ENCODE measurements at places on chromosomes 12 and 14. TPM values are rescaled to one million over a fixed set of nuclear protein-coding genes. Genes with fewer than 3 reads are reported as not detected.

DNA sequence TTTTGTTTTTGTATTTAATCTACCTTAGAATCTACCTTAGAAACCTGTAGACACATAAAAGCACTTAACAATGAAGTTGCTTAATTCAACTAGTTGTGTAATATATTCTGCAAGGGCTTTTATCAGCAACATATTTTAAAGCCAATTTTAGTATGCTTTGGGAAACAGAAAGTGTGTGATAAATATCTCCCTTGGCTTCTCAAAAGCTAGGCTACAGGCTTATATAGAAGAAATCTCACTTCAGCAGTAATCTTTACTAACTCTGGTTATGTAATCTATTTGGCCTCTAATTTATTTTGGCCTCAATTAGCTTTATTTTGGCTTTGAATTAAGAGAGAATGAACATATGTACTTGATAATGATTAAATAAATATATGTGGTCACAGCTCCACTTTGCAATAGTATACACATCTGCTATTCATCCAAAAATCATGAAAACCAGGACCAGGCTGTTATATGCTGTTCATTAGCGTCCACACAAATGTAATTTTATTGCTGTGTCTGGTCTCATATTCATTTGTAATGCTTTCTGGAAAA is 37.2 kb downstream of the LRP6 start:
- no peaks in the 10 kb centered on the region for H3K4me1 ChIP-seq
- DNase-seq = no peak
- no peaks in the 10 kb centered on the region for H3K36me3 ChIP-seq
- H3K27ac ChIP-seq = no peak overlapping the region
- H3K27me3 ChIP-seq = no peaks in the 10 kb centered on the region

DNA sequence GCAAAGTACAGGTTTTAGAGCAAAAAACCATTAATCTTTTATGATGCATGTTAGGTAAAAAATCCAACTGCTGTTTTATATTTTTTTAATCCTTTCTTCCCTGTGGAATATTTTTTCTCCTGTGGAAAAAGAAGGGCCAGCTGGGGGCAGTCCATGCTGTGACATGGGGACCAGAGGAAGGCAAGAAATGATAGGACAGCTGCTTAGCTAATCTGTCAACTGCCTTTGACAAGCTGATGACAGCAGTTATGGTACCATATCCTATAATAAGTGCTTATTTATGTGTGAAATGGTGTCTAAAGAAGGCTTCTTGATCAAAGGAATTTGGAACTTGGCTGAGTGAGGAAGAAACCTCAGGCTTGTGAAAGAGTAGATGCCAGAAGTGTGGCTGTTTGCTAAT is 452.4 kb upstream of the NOVA1 start:
- DNase-seq = no peak
- no peak overlapping the region for H3K27ac ChIP-seq
- no peak overlapping the region for H3K4me3 ChIP-seq
- no peaks in the 10 kb centered on the region for H3K36me3 ChIP-seq
- no peaks in the 10 kb centered on the region for H3K27me3 ChIP-seq

- H3K4me3 ChIP-seq = no peak overlapping the region
- H3K27ac ChIP-seq = peak overlapping the region; percentile 29
- H3K27me3 ChIP-seq = no peaks in the 10 kb centered on the region
Measured at GRCh38 chr14:103488960-103489359, 33.7 kb downstream of the CKB start.

DNA sequence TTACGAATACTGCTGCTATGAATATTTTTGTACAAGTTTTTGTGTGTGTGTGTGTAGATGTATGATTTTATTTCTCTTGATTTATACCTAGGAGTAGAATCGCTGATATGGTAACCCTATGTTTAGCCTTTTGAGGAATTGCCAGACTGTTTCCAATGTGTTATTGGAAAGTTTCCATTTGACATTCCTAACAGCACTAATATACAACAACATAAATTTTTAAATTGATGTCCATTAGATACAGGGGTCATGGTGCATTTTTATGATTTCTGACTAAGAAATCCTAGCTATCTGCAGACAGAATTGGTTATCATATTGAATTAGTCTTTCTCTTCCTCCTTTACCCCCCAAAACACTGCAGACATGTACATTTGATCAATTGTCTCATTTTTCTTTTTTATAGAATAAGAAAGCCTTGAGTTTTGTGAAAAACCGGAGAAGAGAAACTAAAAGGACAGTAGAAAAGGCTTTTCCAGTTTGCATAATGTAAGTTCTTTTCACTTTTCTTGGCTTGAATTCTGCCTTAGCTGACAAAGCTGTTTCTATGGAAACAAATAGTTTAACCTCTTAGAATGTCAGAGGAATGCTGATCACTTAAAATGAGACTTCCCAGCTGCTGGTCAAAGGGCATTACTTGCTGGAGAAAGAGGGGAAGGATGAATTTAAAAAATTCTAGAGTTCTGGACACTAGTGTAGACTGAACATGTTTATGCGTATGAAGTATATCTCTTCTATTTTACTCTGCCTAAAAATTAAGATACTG is 28.2 kb downstream of the PALS1 start:
- no peaks in the 10 kb centered on the region for H3K27me3 ChIP-seq
- peaks cover 30% of the 10 kb centered on the region for H3K4me1 ChIP-seq
- H3K27ac ChIP-seq = peak overlapping the region; percentile 97
- peak; percentile 88 for DNase-seq

DNA sequence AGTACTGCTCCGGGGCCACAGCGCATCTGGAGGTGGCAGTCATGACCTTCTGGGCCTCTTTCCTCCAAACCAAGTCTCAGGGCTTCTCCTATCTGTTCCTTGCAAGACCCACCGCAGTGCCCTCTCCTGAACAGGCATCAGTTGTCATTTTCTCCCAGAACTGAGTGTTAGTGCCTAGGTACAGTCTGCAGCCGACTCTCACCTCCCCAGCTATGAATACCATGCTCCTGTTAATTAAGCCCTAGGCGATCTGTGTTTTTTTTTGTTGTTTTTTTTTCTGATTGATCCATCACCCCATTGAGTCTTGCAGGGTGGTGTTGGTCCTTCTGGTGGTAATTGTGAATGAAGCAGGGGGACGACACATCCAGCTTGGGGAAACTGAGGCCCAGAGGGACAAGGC is 47.5 kb upstream of the DLK1 start:
- no peak overlapping the region for H3K27ac ChIP-seq
- H3K36me3 ChIP-seq = no peaks in the 10 kb centered on the region
- no peak for DNase-seq

- H3K36me3 ChIP-seq = no peaks in the 10 kb centered on the region
- H3K27me3 ChIP-seq = no peaks in the 10 kb centered on the region
- DNase-seq = no peak
- no peak overlapping the region for H3K4me3 ChIP-seq
Measured at GRCh38 chr14:94088516-94088915, 7.4 kb downstream of the IFI27L1 start.

DNA sequence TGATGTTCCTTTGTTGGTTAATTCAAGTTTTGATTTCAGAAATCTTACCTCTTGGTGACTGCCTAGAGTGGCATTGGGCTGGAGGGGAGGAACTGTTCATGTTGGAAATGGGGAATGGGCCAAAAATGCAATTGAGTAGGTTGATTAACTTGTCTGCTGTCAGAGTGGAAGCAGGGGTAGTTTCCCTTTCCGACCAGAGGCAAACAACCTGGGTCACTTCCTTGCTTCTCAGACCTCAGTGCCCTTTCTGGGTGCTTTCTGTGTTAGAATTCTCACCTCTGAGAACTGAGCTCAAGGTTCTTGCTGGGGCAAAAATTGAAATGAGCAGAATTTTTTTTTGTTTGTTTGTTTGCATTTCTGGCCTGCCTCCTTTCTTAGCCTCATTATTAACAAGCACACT is 2.3 kb upstream of the M6PR start:
- no peaks in the 10 kb centered on the region for H3K36me3 ChIP-seq
- H3K27ac ChIP-seq = no peak overlapping the region
- no peak for DNase-seq
- H3K27me3 ChIP-seq = no peaks in the 10 kb centered on the region
- no peak overlapping the region for H3K4me3 ChIP-seq

DNA sequence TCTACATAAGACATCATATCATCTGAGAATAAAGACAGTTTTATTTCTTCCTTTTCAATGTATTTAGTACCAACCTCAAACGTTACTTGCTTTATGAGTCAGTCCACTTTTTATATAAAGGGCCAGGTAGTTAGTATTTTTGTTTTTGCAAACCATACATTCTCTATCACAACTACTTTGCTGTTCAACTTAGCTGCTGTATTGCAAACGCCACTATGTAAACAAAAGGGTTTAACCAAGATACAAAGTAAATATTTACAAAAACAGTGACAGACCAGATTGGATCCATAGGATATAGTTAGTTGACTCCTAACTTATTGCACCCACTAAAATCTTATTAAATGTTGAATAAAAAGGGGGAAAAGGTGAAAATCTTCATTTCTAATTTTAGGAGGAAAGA is 87.7 kb upstream of the FOXG1 start:
- no peaks in the 10 kb centered on the region for H3K36me3 ChIP-seq
- no peak for DNase-seq
- no peaks in the 10 kb centered on the region for H3K4me1 ChIP-seq
- no peak overlapping the region for H3K27ac ChIP-seq
- H3K4me3 ChIP-seq = no peak overlapping the region

DNA sequence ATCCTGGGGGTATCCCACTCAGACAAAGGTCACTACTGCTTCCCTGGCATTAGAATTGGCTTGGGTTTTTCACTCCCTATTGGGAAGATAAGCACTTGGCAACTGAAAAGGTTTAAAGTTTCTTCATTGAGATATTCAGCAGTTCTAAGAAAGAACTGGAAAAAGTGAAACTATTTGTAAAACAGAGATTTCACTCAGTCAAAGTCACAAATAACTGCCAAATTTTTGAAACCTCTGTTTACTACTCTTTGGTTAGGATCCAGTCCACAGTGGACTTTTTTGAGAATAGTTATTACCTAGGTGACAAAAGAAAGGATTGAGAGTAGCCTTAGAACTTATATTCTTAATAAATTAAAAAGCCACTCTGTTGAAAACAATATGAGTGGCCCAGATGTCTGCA is 84.8 kb downstream of the FIGNL2 start:
- no peaks in the 10 kb centered on the region for H3K36me3 ChIP-seq
- H3K4me3 ChIP-seq = no peak overlapping the region
- DNase-seq = no peak

- no peaks in the 10 kb centered on the region for H3K36me3 ChIP-seq
- DNase-seq = no peak
- H3K27me3 ChIP-seq = no peaks in the 10 kb centered on the region
- H3K27ac ChIP-seq = no peak overlapping the region
Measured at GRCh38 chr12:57368349-57369095, 62.3 kb downstream of the R3HDM2 start.

GRCh38 chr12:104669851-104670337 is 213.1 kb downstream of the CHST11 start:
- no peak overlapping the region for H3K4me3 ChIP-seq
- peaks cover 64% of the 10 kb centered on the region for H3K4me1 ChIP-seq
- H3K27me3 ChIP-seq = no peaks in the 10 kb centered on the region
- peak overlapping the region; percentile 86 for H3K27ac ChIP-seq
- H3K36me3 ChIP-seq = no peaks in the 10 kb centered on the region
- no peak for DNase-seq

DNA sequence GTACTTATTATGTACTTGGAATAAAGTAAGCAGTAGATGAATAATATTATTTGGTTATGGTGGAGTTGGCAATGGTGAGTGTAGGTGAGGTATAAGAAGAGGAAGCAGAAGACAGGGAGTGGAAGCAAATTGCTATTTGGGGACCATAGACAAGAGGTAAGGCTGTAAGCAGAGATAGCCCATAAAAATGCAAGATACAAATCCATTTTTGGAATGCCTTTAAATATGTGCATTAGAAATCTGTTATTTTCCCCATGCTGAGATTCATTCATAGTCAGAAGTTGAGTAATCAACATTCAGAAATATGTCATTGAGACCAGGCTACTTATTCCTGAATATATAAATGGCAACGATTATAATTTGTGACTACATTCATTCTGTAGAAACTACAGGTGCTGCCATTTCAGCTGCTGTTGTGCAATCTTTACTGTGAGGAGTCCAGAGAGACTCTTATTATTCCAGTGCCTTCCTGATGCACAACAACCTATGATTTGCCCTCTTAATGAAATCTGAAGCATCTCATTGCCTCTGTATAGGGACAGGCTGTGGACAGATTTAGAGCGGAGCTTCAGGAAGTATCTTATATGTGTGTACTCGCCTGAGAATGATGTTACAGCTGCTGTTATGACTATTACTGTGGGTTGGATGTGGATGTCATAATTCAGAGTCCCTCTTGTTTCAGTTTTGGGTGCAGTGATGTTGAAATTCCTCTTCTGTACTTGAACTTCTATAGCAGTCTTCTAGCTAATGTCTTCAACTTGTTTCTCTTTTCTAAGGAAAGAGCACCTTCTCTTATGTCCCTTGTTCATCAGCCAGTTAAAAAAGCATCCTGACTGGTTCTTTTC is 173.8 kb downstream of the NAV3 start:
- no peaks in the 10 kb centered on the region for H3K4me1 ChIP-seq
- H3K4me3 ChIP-seq = no peak overlapping the region
- H3K27me3 ChIP-seq = no peaks in the 10 kb centered on the region
- H3K27ac ChIP-seq = no peak overlapping the region

DNA sequence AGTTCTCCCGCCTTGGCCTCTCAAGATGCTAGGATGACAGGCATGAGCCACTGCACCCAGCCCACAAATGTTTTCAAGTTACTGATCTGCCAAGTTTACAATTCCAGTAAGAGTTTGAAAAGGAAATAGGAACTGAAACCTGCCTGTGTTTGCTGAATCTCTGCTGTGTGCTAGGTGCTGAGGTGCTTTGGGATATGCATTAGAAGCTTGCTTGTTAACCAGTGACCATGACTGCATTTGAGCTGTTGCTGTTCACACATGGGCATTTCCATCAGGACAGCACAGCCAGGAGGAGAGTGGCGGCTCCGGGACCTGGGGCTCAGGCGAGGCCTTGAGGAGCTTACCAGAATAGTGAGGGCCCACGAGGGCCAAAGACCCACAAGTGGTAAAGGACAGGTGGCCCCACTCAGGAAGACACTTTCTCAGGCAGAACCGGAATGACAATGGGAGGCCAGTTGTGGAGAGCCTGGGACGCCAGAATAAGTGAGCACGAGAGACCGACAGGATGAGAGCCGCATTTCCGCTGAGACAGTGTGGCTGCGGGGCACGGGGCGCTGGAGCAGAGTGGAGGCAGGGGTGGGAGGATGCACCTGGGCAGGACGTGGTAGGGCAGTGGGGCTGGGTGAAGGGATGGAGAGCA is 54.5 kb upstream of the MMP17 start:
- H3K27me3 ChIP-seq = no peaks in the 10 kb centered on the region
- H3K27ac ChIP-seq = no peak overlapping the region
- H3K36me3 ChIP-seq = peaks cover 39% of the 10 kb centered on the region
- H3K4me3 ChIP-seq = no peak overlapping the region
- H3K4me1 ChIP-seq = peaks cover 7% of the 10 kb centered on the region

GRCh38 chr14:76752744-76753143 is 8.5 kb upstream of the VASH1 start:
- H3K4me3 ChIP-seq = no peak overlapping the region
- no peaks in the 10 kb centered on the region for H3K36me3 ChIP-seq
- no peak overlapping the region for H3K27ac ChIP-seq
- DNase-seq = no peak

RBP5 gene
- 0.95 TPM for total RNA-seq

AMHR2 gene
- 60.0 TPM for total RNA-seq

EID3 gene
- total RNA-seq = 3.3 TPM
